Stimulated activated CD8-positive, alpha-beta memory T cell treated with anti-CD3 and anti-CD28 coated beads, Interleukin-4, amount 100 ng/mL, for 4 hours (primary cell): ENCODE measurements at places on chromosomes 13 and 19.

DNA sequence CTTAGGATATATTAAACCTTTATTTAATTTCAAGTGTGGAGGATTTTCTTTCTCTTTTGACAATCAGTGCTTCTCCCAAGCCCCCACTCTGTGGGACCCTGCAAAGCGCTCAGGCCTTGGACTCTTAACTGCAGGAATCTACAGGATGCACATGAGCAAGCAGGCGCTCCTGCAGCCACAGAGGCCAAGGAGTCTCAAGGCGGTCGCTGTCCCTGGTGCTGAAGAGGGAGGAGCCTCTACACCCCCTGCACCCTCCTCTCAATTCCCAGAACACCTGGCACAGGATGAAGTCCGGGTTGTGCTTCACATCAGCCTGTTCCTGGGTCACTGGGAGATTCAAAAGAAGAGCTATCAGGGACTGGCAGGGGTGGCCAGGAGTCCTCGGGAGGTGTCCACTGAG, 13.5 kb downstream of the OR10H4 start:
- no peak for DNase-seq

DNA sequence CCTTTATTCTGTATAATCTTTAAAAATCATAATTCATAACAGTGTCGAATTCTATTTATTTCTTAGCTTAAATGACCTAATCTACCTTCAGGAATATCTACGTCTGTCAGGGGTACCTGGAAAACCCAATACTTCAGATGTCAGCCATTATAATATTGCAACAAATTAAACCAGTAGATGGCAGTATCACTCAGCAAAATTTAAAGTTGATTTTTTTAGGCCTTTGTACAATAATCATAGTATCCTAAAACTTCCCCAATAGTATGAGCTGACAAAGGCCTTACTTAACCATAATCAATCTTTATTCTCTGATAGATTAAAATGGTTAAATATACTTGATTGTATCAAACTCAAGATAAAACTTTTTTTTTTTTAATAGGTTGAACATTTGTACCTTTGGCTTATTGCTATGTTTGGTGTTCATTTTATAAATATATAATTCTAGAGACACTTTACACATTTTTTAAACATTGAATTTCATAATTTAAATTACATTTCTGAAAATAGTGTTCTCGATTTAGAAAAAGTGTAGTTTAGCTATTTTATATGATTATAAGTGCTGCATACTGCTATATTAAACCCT, 830.2 kb upstream of the SPRY2 start:
- DNase-seq, result no peak

DNA sequence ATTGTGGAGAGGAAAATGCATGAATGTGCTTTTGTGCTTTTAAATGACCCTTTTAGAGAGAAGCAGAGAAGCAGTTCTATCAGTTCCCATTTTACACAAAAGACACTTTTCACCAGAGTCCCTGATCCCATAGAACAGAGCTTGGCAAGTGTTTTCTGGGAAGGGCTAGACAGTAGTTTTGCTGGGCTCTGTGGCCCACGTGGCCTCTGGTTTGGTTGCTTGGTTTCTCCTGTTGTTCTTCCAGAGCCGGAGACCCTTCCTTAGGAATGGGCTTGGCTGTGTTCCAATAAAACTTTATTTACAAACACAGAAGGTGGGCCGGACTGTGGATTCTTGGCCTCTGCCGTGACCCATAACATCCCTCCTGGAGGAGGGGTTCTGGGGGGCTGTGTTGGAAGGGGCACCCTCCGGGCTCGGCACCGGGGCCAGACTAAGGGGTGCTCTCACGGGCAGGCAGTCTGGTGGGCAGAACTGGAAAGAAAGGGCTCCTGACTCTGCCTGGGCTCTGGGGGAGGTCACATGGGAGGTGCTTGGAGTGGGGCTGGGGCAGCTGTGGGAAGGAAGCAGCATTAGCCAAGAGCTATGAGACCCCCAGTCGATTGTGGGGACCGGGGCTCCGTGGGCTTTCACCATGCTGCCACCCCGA, 3.2 kb downstream of the SPPL2B start:
- no peak for DNase-seq

GRCh38 chr19:46269101-46269500, 27.7 kb upstream of the HIF3A start:
- DNase-seq, result no peak

DNA sequence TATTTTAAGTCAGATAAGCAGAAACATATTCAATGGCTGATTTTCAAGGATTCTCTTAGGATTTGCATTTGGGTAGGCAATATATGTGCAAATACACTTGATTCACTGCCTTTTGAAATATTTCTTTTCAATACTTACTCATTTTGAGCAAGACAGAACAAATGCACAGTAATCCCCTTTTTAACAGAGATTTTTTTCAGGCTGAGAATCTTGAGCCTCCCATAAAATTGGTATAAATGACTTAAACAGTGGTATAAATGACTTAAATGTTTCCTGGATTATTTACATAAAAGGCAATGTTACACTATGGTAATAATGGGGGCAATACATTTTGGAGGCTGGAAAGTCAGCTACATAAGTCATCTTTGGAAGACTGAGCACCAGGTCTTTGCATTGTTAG, 389.0 kb downstream of the OLFM4 start:
- DNase-seq, result no peak

- no peak for DNase-seq
Observed at GRCh38 chr13:92414851-92415250, 811.8 kb upstream of the GPC6 start.

- DNase-seq, result no peak
Observed at GRCh38 chr19:45344621-45345505, 4.3 kb downstream of the KLC3 start.

DNA sequence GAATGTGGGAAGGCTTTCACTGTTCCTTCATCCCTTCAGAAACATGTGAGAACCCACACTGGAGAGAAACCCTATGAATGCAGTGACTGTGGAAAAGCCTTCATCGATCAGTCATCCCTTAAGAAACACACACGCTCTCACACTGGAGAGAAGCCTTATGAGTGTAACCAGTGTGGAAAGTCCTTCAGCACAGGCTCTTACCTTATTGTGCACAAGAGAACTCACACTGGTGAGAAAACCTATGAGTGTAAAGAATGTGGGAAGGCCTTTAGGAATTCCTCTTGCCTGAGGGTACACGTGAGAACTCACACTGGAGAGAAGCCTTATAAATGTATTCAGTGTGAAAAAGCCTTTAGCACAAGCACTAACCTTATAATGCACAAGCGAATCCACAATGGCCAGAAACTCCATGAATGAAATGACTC, 18.6 kb downstream of the ZNF177 start:
- DNase-seq, result no peak

- no peak for DNase-seq
Observed at GRCh38 chr19:51994048-51994644, 7.5 kb upstream of the ZNF350 start.

DNA sequence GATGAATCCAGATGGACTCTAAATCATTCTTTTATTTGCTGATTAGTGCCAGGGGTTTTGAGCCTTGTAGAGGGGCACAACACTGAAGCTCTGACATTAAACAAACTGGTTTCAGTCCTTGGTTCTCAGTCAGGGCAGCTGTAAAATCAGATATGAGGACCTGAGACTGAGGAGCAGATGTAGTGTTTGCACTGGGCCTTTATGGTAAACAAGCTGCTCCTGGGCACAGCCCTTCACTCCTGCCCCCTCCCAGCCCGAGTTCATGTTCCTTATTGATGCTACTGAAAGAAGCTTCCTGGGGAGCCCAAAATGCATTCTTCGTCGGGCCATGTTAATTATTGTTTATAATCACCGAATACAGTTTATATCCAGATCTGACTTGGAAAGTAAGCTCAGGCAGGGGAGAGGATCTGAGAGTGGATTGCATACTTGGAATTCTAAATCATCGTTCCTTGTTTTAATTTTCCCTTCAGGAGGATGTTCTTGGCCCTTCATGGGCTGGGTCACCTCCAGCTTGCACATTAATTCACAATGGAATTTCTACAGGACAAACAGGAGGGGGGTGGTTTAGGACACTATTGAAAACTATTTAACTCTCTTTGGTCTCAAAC, 213.5 kb downstream of the FGF9 start:
- DNase-seq, result no peak

DNA sequence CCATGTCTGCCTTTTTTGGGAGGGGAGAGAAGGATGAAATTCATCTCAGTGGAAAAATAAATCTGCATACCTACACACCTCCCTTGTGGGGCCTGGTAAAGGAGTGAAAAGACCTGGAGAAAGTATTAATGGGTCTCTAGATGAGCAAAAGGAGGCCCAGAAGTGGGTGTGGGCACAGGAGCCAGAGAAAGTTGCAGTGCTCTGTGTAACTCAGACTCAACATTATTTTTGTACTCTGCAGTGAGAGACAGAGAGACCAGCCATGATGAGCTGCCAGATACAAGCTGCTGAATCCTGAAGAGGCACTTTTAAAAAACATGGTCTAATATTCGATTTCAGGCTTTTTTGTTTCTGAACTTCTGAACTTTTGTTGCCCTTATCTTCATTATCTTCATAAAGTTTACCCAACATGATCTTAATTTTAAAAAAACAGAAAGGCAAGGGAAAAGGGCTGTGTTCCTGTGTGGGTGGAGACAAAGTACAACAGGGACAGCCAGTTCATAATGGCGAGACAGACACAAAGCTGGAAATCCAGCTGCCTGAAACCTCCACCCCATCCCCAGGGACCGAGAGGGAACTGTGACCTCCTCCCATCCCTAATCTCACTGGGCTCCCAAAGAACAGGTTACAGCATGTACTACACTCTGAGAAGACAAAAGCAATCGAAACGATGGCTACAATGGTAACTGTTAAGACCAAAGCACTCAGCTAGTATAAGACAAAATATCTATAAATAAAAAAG, 77.2 kb downstream of the KLF12 start:
- no peak for DNase-seq

DNA sequence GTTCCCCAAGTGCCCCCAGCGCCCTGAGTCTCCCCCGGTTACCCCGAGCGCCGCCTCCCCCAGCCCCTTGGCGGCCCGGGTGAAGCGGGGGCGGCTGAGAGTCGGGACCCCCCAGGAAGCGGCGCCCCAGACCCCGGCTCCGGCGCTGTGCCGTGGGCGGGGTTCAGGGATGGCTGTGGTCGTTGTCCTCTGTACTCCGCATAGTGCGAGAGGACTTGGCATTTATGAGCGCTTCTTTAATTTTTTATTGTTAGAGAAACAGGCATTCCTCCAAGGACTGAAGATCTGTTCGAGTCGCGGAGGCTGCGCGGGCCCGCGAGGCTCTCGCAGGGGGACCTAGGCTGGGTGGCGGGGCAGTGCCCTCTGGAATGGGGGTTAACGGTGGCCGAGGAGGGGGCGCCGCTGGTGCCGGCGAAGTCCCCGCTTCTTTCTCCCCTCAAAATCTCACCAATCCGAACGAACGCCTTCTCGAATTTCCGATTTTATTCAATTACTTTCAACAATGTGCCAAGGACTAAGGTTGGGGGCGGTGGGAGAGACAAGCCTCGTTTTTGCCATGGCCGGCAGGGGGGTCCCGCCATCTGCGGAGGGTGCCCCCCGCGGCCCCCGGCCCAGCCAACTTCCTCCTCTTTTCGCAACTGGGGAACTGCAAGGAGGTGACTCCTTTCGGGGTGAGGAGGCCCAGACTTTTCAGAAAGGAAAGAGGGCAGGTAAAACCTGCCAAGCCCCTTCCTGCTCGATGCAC, 596 bp upstream of the GJB2 start:
- DNase-seq, result no peak

DNA sequence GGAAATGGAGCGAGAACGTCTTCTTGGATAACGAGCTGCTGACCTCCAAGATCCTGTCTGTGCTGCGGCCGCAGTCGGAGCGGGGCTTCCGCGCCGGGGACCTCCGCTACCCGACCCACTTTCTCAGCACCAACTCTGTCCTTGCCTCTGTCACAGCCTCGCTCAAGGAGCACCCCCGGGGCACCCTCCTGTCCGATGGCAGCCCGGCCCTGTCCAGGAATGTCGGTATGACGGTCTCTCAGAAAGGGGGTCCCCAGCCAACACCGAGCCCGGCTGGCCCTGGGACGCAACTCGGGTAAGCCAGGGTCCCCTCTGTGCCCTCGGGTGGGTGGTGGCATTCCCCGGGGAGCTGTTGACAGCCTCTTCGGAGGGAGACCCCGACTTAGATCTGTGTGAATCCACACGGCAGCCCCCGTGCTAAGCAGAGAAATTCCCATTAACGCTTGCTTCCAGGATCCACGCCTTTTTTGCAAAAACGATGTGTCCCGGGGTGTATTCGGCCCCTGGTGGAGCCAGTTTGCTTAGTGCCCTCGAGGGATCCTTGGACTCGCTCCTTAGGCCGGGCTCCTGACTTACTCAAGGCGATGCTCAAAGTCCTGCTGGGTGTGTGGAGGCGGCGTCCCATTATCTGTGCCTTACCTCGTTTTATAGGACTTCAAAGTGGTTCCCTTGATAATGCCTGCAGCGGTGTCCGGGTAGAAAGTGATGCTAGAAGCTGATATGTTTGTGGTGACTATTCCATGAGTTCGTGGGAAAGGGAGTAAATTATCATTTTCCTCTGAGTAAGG, 48.5 kb downstream of the PEX11G start:
- DNase-seq, result no peak

- no peak for DNase-seq
Observed at GRCh38 chr19:49453757-49454240, 774 bp downstream of the ALDH16A1 start.

GRCh38 chr19:55605637-55606470, at the start of gene ZNF865:
ZNF865 (plus strand) TSS chr19:55605647; CDS start chr19:55613619, 7,972 bp downstream.
- peak; percentile 49 for DNase-seq

GRCh38 chr19:15234431-15235130, 2.3 kb upstream of the EPHX3 start:
- DNase-seq, result no peak

DNA sequence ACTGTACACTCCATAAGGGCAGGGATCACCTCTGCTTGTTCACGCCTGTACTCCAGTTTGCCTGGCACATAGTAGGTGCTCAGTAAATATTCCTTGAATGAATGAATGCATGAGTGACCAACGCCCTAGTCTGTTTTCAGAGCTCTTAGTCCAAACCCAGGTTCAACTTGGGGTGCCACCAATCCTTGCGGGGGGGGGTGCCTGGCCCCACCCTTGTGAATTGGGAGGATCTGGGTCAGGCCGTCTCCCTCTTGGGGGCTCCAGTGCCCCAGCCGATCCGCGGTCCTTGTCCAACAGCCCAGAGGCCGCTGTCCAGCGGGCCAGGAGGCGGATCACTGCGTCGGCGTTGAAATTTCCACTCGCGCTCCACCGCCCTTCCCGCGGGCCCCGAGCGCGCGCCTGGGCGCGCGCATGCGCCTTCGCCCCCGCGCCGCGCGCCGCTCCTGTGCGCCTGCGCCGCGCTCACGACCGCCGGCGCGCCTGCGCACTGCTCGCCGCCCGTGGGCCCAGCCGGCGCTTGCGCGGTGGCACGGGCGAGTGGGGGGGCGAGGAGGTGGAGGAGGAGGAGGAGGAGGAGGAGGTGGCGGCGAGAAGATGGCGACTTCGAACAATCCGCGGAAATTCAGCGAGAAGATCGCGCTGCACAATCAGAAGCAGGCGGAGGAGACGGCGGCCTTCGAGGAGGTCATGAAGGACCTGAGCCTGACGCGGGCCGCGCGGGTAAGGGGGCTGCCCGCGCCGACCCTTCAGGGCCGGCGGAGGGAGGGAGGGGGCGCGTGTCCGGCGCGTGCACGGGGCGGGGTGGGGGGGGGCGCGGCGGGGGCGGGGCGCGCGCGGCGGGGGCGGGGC, at the start of gene CRTC1:
Gene CRTC1 (plus strand): TSS at position 572 of the 849 bp plus-strand sequence. CDS start 23 bp downstream, at position 595.
- peak; percentile 81 for DNase-seq
